Lung (tissue), 17 donors: ENCODE measurements at places on chromosomes 2 and 18.
A peak's percentile ranks its signal among the peaks of the same experiment; 100 is the strongest.

- no peak for DNase-seq
These were observed 602.2 kb downstream of the FBXO15 start for GRCh38 chr18:73545472-73545871.

DNA sequence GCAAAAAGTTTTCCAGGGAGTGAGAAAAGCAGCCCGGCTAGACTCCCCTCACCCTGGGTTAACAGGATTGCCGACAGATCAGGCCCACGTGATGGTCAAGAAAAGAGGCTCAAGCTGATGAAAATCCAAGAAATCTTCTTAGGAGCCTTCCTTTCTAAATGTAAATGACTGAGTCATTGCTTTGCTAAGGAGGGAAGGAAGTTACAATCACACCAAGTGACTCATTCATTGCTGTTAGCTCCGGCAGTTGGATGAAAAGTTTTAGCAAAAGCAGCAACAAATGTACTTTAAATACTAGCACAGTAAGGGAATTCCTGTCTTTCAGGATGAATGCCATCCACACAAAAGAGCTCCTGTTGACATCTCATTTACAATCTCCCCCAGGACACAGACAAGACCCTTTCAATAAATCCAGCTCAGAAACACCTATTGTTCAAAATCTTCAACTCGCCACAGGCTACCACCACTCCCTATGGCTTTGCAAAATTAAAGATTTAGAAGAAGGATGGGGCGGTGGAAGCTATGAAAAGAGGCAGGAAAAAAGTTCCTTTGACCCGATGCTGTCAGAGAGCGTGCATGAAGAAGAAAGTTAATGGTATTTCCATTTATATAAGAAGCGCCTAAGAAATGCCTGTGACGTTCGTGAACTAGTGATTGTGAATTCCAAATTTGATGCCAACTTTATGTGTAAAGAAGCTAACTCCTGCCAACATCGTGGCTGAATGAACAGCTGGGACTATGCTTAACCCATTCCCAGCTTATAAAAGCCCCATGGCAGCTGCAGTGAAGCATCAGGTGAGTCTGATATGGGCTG is 153.7 kb downstream of the TGIF1 start:
- DNase-seq, result peak; percentile 98

DNA sequence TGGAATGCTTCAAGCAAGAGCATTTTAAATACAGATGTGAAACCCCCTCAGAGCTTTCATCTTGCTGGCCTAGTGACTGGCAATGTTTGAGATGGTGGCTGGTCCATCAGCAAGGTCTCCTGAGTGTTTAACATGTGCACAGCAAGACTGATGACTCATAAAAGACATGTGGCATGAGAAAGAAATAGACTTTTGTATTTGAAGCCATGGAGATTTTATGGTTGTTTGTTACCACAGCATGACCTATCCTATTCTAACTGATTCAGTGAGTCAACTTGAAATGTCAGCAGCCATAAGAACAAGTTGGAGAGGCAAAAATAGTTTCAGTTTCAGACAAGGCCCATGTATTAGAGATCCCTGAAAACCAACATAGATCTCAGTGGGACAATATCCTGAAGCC is 154.7 kb upstream of the LYPD1 start:
- DNase-seq, result no peak

GRCh38 chr18:76493213-76494161 is 1.6 kb downstream of the ZNF516 start:
- peak; percentile 64 for DNase-seq

- no peak for DNase-seq
These were observed 39.1 kb downstream of the ACKR3 start for GRCh38 chr2:236608710-236609109.
